ENCODE measurements at places on chromosomes 2 and 18.

GRCh38 chr2:133718688-133719201 lies 150.5 kb upstream of the NCKAP5 start:
- no peak for DNase-seq

DNA sequence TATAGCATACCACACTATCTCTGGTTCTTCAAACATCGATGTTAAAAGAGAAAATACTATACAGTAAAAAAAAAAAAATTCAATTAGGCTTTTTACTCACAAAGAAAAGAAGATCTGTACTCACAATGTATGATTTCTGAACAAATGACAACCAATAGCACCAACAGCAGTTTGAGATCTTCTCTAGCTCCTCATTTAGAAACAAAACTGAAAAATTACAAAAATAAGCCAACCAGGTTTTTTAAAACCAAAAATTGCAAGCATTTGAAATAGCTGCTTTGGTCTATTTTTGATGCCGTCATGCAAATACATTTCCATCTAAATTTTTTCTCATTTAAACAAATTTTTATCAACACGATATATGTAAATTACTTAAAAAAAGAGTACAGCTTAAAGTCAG lies 34.3 kb upstream of the RALBP1 start:
- no peak for DNase-seq

- DNase-seq, result no peak
These were observed 4.0 kb downstream of the SDC1 start for GRCh38 chr2:20220806-20221554.

DNA sequence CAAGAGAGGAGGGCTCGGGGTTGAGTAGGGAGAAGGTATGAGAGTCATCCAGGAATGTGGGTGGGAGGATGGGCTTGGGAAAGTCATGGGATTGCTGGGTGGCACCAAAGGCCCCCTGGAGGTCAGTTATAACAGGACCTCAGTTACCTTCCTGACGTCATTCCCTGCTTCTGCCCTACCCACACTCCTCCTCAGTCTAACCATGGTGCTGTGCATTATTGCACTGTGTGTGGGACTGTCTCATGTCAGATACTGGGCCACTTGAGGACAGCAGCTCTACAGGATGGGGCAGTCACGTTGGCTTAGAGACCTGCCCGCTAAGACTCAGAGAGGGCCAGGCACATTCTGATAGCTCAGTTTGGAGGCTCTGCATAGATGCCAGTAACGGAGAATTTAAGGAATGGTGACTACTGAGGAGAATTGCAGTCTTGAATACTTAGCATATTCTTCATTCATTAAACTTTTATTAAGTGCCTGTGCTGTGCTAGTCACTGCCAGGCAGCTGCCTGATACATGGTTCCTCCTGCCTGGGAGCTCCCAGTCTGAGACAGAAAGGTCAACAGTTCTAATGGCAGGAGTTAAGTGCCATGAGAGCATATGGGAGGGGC lies 90.5 kb downstream of the LAMA3 start:
- no peak for DNase-seq

DNA sequence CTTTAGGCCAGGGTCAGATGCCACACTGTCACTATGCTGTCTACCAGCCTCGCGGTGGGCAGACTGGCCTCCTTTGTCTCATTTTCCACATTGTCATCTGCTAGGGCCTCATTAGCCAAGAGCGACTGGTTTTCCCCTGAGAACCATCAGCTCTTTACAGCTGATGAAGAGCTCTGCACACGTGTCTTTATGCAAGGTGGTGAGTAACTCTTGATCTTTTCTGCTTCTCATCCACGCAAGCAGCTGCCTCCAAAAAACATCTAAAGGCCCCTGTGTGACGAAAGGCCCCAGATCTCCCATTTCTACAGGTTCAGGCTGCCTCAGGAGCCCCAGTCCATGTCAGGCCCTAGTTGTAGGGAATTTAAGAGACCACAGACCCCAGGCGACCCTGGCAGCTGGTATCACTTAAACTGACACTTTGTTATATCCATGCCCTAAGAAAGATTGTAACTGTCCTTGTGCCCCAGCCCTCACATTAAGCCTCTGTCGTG lies 52.9 kb downstream of the DPYSL5 start:
- DNase-seq, result no peak

DNA sequence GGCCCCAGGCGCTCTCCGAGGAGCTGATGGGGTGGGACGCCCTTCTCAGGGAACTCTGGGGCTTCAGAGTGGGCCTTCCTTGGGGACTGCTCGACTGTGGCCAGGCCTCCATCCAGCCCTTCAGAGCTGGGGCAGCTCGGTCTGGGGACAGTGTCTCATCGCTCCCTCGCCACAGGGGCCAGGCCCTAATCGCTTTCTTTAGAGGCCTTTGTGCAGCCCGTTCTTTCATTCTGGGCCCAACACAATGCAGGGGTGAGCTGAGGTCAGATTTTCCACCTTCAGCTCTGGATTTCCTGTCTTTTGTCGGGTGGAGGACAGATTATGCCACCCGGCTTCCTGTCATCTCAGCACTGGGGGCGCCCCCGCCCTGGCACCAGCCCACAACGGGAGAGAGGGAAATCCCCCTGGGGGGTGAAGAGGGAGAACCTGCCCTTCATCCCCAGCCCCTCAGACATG lies 25.2 kb downstream of the MYCN start:
- DNase-seq, result no peak

GRCh38 chr18:31652357-31652756 lies 32.0 kb downstream of the B4GALT6 start:
- DNase-seq, result no peak

GRCh38 chr18:73479477-73479876 lies 611.7 kb upstream of the NETO1 start:
- no peak for DNase-seq

GRCh38 chr2:212736385-212736726 lies 197.8 kb upstream of the ERBB4 start:
- DNase-seq, result no peak

DNA sequence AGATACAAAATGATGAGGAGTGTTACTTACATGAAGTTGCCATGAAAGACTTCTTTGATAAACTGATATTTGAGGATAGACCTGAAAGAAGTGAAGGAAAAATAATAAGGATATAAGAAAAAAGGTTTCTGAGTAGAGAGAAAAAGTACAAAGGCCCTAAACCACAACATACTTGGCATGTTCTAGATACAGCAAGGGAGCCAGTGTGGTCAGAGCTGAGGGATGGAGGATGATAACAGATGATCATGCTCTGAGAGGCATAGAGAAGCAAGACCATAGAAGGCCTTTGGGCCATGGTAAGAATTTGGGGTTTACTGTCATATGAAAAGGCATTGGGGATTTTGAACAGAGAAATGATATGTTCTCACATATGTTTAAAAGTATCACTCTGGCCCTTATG lies 424.1 kb upstream of the CHST9 start:
- DNase-seq, result no peak

GRCh38 chr2:201707753-201708152 lies 9.3 kb upstream of the MPP4 start:
- no peak for DNase-seq

GRCh38 chr2:107266555-107266954 lies 380.6 kb upstream of the ST6GAL2 start:
- no peak for DNase-seq

DNA sequence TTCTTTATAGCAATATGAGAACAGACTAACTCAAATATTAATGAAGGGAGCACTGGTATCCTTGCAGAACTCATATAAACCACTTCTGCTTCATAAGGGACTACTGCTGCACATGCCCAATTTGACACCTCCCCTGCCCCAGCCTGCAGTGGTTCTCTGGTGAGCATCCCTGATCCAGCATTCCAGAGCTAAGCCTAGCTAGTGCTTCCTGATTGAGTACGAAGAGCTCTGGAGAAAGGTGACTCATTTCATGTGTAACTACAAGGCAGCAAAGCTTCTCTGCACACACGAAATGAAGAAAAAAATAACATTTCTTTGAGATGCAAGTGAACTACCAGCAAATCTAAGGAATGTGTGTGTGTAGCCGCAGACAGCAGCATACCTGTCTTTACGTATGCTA lies 22.8 kb upstream of the ADNP2 start:
- no peak for DNase-seq

GRCh38 chr18:5167831-5168230 lies 29.2 kb downstream of the AKAIN1 start:
- DNase-seq, result no peak

DNA sequence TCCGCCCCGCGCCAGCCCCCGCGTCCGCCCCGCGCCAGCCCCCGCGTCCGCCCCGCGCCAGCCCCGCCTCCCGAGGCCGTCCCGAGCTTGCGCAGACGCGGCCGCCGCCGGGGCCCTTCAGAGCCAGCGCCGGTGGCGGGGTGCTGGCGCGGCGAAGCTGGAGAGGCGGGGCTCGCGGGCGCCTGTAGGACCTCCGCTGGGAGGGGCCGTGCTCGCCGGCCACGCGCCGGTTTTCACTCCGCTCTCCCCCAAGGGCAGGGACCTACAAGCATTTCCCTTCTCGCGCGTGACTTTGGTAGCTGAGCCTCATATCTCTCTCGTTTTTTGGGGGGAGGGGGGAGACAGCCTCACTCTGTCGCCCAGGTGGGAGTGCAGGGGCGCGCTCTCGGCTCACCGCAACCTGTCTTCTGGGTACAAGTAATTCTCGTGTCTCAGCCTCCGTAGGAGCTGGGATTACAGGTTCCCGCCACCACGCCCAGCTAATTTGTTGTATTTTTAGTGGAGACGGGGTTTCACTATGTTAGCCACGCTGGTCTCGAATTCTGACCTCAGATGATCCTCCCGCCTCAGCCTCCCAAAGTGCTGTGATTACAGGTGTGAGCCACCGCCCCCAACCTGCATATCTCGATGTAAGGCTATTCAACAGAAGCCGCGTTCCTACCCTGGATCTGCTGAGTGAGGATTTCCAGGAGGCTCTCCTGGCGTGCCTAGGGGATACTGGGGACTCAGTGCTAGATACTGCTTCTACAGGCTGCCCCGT lies at the start of gene ZNF514:
Gene ZNF514 (minus strand): TSS at position 159 of the 760 bp plus-strand sequence. CDS start 6,595 bp downstream, outside the sequence.
- peak; percentile 83 for DNase-seq

- no peak for DNase-seq
These were observed 8.0 kb downstream of the MRPL33 start for GRCh38 chr2:27779417-27780055.

DNA sequence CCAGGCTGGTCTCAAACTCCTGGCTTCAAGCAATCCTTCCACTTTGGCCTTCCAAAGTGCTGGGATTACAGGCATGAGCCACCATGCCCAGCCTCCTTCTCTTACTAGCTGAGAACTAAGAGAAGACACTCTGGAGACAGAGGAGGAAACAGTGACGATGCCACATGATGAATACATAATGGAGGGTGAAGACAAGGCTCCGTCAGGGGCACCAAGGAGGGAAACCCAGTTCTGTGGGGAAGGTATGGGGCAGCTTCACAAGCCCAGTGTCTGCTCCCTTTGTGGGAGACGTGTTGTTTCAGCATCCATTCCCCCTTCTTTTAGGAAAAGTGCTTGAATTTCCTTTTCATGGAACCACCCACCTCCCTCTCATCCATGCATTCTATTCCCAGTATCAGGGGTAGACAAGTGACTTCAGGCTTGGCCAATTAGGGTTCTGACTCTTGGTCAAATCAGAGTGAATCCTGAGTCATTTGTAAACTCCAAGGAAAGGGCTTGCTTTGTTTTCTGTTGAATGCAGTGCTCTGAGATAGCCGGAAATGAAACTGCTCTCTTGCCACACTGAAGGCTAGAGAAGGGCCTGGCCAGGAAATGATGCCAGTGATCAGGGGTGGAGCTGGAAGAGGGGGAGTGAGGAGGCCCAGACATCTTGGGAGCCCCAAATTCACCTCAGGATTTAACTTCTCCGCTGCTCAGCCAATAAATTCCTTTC lies 23.7 kb downstream of the TMEM127 start:
- no peak for DNase-seq

DNA sequence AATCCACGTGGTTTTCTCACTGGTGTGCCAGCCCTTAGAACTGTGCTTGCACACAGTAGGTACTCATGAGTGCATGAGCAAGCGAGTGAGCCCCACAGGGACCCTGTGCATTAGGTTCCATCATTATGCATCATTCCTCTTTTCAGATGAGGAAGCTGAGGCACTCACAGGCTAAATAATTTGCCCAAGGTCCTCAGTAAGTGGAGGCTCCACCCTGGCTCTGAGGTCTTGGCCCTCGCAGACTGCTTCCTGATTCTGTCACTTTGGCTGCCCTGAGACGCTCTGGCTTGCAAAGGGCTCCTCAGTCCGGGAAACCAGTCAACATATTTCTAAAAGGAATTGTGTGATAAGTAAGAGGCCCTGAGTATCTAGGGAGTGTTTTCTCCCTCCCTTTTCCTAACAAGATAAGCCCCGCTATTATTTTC lies 71.7 kb downstream of the IL1R2 start:
- peak; percentile 90 for DNase-seq

DNA sequence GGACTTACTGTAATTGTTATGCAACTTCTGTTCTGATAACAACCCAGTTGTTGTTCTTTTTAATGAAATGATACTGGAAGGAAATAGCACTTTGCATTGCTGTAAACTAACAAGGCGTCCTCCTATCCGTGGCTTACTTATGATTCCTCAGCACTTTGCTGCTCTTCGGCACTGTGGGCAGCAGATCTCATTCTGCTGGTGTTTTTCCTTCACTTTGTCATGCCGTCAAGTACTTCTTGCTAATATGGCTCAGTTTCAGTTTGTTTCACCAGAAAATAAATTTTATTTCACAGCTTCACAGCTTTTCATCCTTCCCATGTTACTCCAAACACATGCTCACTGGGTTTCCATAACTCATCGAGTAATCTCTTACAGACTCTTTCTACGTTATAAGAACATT lies 289.3 kb downstream of the MEIS1 start:
- DNase-seq, result no peak

DNA sequence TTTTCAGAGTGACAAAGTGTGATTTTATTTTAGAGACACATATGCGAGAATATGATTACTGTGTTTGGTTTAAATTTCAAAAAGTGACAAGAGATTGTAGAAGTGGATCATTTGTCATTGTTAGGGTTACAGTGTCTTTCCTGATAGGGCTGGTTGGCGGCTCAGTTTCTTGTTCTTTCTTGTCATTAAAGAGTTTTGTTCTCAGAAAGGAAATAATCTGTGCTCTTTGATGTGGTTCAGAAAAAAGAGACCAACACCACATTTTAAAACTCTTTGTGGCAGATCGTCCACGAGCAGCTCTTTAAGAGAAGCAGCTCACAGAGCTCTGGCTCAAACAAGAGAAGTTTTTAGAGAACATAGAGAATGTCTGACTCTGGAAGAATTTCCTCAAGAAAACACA lies 45.6 kb upstream of the ZNF532 start:
- no peak for DNase-seq

- DNase-seq, result no peak
These were observed 339.8 kb upstream of the ZEB2 start for GRCh38 chr2:144859716-144860115.

DNA sequence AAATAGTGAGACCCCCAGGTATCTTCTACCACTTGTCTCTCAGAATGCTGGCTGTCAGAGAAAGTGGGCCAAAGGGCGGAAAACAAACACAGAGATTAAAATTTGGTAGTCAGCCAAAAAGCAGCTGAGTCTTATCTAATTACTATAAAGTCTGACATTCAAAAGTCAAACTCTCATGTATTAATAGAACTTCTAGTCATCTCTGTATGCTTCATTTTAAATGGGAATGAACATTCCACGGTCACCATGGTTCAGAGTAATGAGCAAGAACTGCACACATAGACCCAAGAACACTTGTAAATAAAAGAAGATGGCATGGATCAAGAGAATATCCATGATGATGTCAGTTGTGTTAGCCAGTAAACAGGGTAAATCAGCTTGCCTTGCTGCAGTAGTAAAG lies 1267.0 kb upstream of the CHAC2 start:
- DNase-seq, result no peak
